ENCODE measurements at places on chromosomes 4 and X.

GRCh38 chr4:2363056-2363721 is 55.3 kb downstream of the ZFYVE28 start:
- DNase-seq: no peak

DNA sequence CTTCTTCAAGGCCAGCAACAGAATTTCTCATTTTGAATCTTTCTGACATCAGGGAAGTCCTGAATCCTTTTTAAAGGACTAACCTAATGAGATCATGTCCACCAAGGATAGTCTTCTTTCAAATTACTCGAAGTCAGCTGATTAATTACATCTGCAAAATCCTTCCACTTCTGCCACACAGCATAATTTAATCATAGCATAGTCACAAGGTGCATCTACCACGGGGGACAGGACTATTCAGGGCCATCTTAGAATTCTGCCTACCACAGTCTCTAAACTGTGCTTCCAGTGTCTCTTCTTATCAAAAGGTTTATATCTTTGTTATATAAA is 53.7 kb downstream of the ATP10D start:
- DNase-seq: no peak

- DNase-seq: no peak
Observed at GRCh38 chr4:94235825-94236224, 28.2 kb downstream of the SMARCAD1 start.

- peak; percentile 17 for DNase-seq
Observed at GRCh38 chrX:37685381-37686359, at the start of gene XK. Gene XK, plus strand, starts transcription at chrX:37685791. Its CDS starts 171 bp downstream, at chrX:37685962.

GRCh38 chr4:2177443-2178093 is 64.4 kb downstream of the HAUS3 start:
- DNase-seq: no peak

DNA sequence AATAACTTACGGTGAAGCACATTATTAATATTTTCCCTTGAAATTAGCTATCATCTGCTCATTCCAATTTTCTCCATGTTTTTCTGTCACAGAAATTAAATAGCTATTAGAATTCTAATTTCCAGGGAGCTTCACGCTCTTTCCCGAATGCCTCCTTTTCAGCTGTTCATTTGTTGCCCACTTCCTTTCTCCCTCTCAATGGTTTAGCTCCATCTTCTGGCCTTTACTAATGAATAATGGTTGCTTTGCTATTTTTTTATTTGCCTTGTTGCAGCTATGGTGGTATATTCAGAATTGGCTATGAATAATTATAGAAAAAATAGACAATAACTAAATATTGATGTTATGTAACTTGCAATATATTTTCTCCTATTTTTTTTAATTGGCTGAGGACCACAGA is 70.5 kb downstream of the GRIA2 start:
- DNase-seq: no peak

- no peak for DNase-seq
Observed at GRCh38 chr4:9894644-9895332, 113.4 kb downstream of the DRD5 start.

GRCh38 chrX:68648960-68649359 is 1.5 kb downstream of the STARD8 start:
- no peak for DNase-seq

DNA sequence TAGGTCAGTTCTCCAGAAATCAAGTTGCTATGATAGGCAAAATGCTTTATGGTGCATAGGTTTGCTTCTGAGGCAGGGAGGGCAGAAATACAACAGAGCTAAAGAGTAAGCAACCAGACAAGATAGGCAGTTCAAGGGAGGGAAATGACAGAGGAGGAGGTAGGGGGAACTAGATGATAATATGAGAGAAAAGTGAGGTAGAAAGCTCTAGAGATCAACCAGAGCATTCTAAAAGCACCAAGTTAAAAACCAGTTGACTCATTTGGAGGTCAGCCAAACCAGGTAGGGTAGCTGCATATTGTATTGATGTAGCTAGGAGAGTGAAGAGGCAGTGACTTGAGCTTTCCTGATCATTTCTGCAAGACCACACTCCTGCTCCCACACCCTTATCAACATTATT is 49.0 kb upstream of the SLC16A2 start:
- no peak for DNase-seq

DNA sequence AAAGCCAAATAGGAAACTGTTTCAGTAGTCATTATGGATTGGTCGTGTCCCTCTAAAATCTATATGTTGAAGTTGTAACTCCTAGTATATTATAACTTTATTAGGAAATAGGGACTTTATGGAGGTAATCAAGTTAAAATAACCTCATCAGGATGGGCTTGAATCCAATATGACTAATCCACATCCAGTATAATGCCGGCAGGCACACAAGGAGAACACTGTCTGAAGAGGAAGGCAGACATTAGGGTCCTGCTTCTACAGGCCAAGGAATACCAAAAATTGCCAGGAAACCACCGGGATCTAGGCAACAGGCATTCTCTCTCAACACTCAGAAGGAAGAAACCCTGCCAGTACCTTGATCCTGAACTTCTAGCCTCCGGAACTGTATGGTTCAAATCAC is 130.3 kb downstream of the ATP10D start:
- DNase-seq: no peak

DNA sequence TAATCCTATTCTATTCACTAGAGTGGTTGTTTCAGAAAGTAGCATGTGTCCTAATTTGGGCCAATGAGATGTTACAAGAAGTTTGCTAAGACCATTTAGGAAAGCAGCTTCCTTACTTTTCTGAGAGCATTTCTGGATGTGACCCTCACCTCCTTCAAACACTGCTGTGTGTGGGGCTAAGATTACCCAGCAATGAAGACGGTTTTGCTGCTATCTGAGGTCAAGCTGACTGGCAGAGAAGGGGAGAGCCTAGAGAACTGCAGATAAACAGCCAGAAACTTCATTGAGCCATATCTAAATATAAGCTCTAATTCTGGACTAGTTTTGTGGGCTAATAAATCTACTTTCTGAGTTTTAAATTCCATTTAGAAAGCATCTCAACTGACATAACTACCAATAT is 36.4 kb downstream of the ZAR1 start:
- DNase-seq: no peak

GRCh38 chrX:18368402-18368801 is 13.9 kb upstream of the SCML2 start:
- DNase-seq: no peak

- no peak for DNase-seq
Observed at GRCh38 chrX:40290517-40290916, 192.8 kb upstream of the BCOR start.

DNA sequence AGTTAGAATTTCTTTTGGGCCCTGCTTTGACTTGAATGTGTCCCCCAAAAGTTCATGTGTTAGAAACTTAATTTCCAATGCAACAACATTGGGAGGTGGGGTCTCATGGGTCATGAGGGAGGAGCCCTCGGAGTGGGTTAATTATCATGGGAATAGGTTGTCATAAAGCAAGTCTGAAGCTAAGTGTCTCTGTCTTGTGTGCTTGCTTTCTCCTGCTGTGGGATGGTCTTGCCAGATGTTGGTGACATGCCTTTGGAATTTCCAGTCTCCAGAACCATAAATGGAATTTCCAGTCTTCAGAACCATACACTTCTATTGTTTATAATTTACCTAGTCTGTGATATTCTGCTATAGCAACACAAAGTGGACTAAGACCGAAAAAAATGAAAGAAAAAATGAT is 71.6 kb downstream of the RASL11B start:
- no peak for DNase-seq

- DNase-seq: no peak
Observed at GRCh38 chrX:118212817-118213183, 96.2 kb upstream of the KLHL13 start.

DNA sequence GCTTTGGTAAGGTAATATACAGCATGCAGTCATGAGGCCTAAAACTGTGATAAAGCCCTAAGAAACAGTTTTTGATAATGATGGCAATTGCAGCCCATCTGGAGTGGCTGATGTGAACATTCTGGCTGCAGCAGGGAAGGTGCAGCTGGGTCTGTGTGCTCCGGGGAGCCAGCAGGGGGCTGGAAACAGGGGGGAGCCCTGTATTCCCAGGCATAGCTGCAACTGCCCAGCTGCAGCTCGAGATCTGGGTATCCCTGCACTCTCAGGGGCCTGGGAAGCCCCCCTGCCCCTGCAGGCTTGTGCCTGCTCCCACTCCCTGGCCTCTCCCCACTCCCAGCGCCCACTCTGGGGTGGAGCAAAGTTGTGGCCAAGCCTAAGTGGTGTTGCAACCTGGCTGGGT is 95.6 kb downstream of the RRAGB start:
- DNase-seq: no peak

DNA sequence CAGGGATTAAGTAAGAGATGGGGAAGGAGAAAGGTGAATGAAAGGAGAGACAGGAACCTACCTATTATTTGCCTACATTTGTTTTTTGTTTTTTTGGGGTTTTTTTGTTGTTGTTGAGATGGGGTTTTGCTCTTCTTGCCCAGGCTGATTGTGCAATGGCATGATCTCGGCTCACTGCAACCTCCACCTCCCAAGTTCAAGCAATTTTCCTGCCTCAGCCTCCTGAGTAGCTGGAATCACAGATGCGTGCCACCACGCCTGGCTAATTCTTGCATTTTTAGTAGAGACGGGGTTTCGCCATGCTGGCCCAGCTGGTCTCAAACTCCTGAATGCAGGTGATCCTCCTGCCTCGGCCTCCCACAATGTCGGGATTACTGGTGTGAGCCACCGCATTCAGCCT is 57.9 kb downstream of the BCOR start:
- DNase-seq: no peak

DNA sequence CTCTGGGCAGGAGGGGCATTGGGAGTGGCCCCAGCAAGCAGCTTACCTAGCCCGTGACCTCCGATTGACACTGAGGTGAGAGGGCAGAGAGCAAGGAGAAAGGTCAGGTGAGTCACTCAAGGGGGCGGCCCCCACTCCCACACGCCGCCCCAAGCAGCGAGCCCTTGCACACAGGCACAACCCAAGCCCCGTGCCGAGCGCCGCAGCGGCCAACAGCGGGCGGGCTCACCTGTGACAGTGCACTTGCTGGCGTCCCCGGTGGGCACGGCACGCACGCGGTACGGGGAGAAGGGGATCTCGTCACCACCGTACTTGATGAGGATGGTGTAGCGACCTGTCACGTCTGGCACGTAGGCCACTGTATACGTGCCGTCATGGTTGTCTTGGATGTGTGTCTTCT is 17.2 kb downstream of the FLNA start:
- DNase-seq: no peak

GRCh38 chrX:10501611-10502010 is 118.8 kb downstream of the MID1 start:
- no peak for DNase-seq

DNA sequence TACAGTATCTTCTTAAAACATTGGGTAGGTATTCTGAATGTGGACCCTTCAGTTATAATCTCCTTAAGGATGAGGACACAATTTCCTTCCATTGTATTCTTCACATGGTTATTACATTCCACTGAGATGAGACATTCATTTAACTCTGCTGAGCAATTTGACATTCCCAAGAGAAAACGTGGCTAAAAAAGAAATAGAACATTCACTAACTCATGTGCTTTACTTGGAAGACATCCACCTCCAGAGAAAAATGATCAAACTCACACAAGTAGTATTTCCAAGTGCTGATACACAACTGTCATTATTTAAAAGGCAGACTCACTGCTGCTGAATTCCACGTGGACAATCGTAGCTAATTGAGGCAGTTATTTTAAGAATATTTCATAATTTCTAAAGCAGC is 227.9 kb upstream of the ANKRD50 start:
- no peak for DNase-seq

DNA sequence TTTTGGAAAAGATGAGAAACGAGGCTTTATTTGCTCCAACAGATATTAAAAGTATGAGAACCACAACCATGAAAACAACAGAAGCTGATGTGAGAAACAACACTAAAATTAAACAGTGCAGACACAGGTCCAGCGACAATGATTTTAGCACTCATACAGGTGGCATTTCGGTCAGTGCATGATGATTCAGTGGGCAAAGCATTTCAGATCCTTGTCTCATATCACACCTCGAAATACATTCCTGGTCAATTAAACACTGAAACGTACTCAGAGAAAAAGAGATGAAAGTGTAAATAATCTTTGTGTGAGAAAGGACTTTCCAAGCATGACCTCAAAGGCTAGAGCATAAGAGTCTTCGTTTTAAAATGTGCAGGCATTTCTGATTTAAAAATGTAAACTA is 85.2 kb downstream of the ACOX3 start:
- no peak for DNase-seq

DNA sequence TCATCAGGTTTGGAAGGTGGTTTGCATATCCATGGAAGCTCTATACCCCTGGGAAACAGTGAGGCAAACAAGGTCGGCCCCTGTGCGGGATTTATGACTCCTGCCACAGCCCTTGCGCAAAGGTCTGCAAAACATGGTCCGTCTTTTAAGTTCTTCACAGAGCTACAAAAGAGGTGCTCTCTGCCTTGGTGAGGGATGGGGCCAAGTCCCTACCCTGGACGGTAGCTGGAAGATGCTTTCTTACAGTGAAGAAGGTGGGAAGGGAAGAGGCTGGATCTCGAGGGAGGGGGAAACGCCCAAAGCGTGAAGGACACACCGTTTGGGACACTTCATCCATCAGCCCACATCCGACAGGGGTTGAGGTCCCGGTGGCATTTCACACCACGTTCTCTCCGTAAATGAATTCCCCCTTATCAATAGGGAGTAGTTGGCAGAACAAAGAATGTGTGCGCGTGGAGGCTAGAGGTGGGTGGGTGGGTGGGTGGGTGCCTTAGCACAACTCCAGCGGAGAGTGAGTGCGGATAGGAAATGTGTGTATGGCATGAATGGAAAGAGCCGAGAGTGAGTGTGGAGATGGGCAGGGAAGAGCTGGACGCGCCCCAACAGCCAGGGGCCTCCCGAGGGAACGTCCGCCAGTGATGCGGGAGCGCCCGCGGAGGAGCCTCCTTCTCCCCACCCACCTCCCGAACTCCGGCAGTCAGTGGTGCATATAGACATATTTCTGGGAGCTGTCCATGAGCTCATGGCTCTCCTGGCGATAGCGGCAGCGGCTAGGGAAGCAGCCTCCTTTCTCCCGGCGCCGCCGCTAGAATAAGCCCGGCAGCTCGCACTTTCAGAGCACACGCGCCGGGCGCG is 68.3 kb downstream of the LARP7 start:
- DNase-seq: no peak

DNA sequence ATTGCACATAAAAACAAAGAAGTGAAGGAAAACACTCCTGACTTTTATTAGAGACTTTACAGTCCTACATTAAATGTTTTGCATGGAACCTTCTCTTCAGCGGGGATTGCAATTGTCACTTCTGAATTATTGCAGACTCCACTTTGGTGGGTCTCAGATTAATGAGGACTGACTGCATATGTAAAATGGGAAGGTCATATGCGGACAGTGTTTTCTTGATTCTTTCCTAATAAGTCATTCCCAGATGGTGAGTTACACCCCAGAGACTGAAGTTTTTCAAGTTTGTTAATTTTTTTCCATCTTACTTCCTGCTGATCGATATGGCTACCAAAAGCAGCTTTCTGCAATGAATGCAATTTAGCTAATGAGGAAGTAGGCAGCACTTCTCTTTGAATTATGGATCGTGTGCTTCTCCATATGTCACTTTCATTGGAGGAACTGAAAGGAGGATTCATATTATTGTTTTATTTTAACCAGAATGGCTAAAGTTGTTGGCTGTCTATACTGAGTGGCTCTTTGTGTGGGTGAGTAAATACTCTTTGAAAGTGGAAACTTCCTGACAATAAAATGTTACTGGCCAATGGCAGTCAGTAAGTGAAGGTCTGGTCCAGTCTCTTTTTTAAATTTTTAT is 119.3 kb upstream of the CLNK start:
- DNase-seq: no peak
